Activated naive CD4-positive, alpha-beta T cell (primary cell): ENCODE measurements at places on chromosomes 16 and 17.
A peak's percentile ranks its signal among the peaks of the same experiment; 100 is the strongest.

DNA sequence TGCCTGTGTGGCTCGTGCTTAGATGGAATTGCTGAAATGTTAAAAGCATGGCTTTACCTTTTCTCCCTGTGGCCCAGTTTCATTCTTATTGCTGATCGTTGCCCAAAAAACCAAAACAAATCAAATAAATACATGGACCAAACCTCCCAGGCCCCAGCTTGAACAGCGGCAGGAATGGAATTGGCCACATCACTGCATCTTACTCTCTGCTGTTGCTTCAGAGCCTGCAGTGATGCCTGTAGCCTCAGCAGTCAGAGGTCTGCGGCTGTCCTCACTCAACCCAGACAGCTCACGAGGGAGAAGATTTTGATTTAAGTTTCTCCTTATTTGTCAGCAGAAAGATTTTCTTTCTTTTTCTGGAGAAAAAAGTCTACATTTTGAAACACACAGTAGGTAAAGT lies 91.5 kb downstream of the NPIPB11 start:
- DNase-seq = no peak

- no peak for DNase-seq
Measured at GRCh38 chr17:2157081-2157480, 102.2 kb downstream of the HIC1 start.

DNA sequence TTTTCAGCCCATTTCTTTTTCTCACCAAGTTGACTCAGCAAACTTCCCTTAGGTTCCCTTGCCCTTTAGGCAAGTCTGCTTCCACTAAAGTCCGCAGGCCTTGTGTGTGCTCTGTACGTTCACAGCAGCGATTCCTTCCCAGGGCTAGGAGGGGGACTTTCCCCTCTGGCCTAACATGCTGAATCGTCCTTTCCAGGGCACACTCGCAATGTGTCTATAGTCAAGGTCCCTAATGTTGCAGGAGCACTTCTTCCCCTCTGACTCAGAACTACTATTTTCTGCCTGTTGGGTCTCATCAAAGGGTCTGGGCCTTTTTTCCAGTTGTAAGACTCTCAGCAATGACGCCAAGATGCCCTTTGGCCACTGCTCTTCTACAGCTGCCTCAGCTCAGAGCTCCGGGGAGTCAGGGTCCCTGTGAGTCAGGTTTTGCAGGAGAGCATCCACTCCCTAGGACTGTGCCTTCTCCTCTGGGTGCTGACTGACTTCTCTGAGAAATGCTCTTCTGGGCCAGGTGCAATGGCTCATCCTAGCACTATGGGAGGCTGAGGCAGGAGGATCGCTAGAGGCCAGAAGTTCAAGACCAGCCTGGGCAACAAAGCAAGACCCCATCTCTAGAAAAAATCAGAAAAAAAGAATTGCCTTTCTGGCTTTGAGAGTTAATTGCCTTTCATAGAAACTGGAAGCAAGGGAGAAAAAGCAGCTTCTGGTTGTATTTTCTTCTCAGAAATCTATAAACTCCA lies 64.4 kb upstream of the TBX2 start:
- no peak for DNase-seq

- no peak for DNase-seq
Measured at GRCh38 chr16:70576431-70577255, 53.0 kb downstream of the SF3B3 start.

DNA sequence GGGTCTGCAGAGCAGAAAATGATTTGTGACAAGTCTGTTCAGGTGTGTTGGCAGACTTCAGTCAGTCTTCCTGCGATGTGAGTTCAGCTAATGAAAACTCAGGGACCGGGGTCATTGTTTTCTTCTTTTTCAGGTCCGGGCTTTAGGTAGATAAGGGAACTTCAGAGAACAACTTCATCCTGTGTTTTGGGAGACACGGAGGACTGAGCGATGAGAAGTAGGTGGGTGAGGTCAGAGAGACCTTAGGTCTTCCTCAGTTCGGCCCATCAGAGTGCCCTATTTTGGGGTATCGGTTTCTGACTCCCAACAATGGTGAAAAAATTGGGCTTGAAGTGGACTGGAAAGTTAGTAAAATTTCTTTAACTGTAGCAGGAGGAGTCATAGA lies 88.9 kb upstream of the ATF7IP2 start:
- no peak for DNase-seq

DNA sequence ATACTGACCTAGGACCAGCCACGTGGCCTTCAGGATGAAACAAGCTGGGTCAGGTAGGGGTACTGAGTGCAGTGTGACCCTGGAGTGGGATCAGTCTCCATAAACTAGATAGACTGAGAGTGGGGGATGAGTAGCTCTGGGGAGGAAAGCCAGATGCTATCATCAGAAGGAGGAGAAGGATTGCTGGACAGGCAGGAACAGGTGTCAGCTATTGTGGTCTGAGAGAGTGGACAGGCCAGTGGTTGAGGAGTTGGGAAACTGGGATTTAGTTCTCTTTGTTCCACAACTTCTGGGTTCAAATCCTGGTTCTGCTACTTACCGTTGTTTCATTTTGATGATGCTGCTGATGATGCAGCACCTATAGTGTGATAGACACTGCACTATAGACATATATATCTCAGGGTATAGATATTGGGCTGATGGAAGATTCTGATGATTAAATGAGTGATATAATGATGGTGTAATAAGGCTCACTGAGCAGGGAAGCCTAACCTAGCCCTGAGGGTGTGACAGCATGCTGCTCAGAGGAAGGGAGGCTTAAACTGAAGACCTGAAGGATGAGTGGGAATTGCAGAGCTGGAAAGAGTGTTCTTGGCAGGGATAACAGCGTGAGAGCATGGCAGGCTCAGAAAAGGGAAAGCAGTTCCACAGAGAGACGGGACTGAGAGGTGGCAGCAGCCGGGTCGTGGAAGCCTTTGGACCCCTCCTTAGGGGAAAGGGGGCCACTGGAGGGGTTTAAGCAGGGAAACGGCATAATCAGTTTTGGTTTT lies 66.0 kb downstream of the SNX20 start:
- no peak for DNase-seq

DNA sequence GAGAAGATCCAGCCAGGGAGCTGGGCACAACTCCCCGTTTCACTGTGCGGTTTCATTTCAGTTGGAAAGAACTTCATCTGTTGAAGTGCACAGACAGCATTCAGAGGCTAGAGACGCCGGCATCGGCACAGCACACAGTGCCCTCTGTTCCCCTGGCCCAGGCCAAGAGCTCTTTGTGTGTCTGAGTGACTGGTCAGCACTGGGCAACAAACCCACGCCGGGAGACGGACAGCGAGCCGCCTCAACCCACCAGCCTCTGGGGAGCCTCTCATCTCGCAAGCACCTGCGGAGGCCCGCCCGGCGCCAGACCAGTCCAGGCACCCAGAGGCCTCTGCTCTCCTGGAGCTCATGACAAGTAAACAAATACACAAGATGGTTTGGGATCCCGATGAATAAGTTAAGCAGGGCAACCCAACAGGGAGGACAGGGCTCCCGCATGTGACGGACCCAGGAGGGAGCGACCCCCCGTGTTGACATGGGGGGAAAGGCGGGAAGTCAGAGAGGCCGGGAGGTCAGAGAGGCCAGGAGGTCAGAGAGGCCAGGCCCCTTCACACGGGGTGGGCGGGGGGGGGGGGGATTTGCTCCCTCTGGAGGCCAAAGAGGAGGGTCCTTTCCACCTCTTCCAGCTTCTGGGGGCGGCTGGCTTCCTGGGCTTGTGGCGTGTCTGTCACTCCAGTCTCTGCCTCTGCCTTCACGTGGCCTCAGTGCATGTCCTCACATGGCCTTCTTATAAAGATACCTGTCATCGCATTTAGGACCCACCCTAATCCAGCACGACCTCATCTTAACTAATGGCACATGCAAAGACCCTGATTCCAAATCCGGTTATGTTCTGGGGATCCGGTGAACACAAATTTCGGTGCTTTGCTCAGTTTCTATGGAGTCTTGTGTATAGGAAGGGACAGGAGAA lies 25.8 kb upstream of the KLHDC4 start:
- no peak for DNase-seq

GRCh38 chr16:3188925-3189825 lies 1.2 kb downstream of the OR1F1 start:
- DNase-seq = no peak

DNA sequence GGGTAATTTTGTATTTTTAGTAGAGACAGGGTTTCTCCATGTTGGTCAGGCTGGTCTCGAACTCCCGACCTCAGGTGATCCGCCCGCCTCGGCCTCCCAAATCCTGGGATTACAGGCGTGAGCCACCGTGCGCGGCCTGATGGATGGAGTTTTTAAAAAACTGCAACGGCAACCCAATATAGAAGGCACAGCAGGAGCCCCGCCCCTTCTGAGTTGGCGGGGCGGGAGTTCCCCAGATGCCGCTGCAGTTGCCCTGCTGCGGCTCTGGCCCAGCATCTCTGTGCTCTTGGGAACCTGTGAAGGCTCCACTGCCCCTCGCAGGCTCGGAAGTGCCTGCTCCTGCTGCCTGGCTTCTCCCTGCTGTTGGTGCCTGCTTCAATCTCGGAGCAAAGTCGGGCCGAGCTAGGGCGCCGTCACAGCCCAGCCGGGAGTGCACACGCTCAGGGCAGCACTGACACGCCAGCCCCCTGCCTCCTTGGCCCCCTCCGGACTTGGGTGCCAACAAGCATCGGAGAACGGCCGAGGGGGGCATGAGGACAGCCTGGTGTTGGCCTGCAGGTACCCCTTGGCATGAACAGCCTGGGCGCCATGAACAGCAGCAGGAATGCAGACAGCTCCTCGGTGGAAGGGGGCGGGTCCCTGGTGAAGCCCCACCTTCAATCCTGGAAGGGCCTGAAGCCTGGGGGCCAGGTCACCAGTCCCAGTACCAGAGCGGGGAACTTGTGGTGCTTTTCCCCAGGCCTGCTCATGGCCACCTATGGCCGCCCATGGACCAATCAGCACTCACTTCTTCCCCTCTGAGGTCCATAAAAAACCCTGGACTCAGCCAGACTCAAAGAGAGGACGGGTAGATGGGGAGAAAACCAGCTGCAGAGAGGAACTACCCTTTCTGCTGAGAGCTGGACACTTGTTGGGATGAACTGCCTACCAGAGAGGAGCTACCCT lies 2.3 kb upstream of the NT5M start:
- DNase-seq = peak; percentile 5

DNA sequence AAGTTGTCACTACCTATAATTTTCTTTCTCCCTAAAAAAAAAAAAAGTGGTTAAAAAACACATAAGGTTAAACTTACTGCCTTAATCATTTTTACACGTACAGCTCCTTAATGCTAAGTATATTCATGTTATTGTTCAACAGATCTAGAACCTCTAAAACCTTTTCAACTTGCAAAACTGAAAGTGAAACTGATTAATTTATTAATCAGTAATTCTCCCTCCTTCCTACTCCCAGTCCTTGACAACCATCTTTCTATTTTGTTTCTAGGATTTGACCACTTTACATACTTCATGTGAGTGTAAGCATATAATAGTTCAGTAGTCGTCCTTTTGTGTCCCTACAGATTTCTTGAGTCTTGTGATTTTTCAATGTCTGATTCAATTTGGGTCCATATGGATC lies 251.4 kb upstream of the KIF2B start:
- DNase-seq = no peak
